ENCODE measurements at places on chromosomes 6 and 20.
A peak's percentile ranks its signal among the peaks of the same experiment; 100 is the strongest.

- DNase-seq = no peak
These were observed 36.2 kb upstream of the THEMIS start for GRCh38 chr6:127937102-127937501.

DNA sequence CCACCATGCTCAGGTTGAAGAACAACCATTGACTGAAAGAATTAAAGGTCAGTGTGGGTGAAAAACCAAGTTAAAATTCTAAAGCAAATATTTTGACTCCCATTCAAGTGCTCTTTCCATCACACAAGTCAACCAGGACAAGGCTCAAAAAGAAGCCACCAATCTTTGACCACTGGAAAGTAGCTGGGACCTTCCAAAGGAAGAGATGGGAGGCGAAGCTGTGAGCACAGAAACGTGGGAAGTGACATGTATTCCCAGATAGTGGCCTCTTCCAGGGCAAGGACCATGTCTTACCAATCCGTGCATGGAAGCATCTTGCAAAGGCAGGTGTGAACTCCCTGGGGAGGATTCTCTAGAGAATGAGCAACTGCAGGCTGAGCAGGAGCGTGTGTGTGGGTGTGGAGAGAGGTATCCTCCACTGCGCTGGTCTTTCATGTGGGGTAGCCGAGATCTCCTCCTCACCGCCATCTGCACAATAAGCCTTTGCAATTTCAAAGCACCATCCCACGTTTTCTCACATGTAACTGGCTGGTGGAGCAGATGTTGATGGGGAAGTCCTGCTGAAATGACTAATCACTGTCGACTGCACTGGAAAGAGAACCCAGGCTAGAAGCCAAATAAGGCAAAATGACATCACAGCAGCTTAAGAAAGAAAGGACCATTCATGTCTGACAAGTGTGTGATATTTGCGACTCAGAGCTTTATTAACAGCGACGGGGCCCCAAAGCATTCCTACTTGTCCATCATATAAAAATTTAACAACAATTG, 189.4 kb upstream of the RREB1 start:
- DNase-seq = no peak

DNA sequence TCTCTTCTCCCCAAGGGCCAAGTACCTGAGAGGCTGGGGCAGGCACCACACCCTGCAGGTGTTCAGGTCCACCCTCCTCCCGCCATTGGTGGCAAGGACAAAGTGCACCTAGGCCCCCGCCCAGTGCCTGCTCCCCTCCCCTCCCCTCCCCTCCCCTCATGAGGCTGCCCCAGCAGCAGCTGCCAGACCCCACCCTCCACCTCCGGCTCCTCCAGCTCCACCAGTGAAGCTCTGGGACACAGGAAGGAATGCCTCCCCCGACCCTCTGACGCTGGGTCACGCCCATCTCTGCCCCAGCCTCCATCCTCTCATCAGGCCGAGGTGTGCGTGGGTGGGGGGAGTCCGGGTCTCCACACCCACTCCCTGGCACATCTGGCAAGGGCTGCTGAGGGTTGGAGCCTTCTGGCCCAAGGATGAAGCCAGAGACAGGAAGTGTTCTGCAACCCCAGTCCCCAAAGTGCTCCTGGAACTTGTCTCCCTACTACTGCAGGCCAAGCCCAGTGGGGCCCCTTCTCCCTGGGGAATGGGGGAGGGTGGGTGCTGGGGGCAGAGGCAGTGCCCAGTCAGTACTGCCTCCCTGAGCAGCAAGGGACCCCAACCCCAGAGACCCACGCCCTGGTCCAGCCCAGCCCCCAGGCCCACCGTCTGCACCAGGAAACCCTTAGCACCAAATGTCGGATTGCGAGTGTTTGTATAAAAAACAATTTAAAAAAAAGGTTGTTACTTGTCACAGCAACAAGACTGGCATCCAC, 1.6 kb upstream of the UCKL1 start:
- DNase-seq = peak; percentile 49

DNA sequence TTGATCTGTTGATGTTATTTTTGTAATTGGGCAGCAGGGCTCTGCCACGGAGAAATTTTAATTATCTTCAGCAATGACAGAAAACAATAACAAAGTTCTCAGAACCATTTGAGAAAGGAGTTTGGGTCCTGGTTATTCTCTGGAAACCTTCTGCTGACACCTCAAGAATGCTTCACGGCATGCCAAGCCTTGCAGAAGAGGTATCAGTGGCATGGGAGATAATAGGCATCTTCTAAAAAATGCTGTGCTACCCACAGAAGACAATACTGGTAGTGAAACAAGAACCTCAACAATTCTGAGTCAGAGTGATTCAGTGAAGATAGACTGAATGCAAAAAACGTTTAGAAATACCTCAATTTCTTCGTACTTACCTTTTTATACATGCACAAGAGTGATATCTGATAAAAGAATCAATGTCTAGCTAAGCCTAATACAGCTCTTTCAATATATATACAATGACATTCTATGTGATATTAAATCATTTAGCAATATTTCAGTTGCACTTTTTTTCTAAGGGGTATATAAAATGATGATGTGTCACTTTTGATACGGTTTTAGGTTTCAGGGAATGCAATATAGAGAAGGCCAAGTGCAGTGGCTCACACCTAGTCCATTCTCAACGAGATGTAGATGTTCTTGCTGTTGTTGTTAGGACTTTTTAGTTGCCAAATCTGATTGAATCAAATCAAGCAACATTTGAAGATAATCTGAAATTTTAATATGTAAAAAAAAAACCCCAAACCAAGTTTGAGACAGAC, 110.4 kb upstream of the COL21A1 start:
- DNase-seq = no peak

DNA sequence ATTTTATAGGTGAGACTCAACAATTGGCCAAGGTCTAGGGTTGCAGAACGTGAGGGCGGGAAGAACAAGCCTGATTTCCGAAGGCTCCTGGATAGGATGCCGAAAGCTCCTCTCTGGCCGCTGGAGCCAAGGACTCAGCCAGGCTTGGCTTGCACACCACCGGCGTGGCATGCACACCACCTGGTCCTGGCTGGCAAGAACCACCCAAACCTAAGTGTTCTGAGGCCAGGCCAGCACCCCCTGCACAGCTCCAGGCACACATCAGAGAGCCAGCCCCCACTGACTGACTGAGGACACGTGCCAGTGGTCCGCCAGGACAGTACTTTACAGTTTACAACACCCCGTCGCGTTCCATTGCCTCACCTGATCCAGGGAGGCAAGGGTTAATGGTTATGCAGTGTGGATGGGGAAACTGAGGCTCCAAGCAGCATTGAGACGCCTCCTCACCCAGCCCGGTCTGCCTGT, 414 bp downstream of the TGM2 start:
- no peak for DNase-seq

GRCh38 chr6:43355862-43356590, 13.4 kb downstream of the ZNF318 start:
- DNase-seq = peak; percentile 27

DNA sequence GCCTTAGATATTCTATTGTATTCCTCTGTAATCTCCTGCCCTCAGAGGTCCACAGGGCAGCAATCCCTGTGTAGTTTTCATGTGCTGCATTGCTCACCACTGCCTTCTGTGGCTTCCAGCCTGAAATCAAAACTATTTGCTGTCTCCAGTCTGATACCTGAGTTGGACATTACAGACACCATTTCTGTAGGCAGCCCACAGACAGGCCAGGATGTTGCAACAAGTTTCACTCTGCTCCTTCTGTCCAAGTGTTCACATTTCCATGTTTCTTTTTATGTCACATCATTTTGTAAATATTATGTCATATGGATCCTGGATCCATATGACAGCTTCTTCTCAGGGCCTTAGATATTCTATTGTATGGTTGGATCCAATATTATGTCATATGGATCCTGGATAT, 21.7 kb downstream of the ECI2 start:
- DNase-seq = no peak

DNA sequence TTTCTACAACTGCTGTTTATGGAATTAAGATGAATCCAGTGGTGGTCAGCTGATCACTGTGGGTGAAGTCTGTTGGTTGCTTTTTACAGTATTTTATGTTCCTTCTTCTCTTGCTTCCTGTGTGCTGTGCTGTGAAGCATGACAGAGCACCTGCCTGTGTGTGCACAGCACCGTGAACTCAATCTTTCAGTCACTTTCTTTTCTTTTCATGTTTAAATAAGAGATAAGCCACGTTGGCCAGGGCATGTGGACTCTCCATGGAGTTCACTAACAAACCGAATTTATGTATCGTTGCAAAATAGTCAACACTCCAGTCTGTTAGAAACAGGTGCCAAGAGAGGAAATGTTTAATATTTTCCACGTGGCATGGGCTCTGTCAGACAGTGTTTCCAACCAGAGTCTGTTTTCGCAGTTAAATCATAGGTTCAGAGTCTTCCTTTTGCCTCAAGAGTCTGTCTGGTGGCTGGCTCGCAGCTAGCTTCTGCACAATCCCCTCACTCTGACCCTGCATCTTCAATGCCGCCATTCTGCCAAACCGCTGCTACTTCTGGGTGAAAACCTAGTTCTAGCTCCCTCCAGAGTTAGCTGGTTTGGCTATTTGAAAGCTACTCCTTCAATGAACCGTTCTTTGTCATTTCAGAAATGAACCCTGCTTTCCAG, 73.2 kb downstream of the QRSL1 start:
- peak; percentile 99 for DNase-seq

- DNase-seq = no peak
These were observed 17.0 kb upstream of the STX16 start for GRCh38 chr20:58634059-58634458.

- DNase-seq = no peak
These were observed 326.6 kb upstream of the RNF24 start for GRCh38 chr20:4341804-4342485.

DNA sequence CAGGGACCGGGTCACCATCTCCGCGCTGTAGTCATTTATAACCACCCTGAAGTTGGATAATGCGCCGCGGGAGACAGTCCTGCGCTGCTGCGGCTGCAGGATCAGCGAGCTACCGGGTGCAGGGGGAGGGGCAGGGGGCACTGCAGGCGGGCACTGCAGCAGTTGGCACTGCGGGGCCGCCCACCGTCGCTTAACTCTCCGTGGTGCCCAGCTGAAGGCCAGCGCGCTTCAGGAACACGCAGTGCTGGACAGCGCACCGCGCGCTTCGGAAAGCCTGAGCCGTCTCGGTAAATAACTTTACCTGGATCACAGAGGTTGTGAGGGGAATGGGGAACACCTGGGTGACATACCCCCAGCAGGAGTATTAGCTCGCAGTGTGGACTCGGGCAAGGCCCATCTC, 12.4 kb upstream of the LRFN2 start:
- no peak for DNase-seq

DNA sequence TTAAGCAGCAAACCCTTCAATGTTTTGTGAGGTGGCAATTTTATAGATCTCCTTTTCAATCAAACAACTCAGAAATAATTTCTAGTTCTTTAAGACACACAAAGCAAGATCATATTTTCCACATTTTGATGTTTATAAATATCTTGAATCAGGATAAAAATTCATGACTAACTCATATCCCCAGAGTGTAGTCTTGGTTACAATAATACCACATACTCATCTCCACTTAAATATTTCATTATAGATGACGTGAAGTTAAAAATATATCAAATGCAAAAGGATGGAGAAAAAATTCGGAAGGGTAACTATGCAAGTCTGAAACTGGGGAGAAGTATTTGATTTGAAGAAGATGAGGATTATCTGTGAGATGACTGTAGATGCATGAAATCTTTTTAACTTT, 59.8 kb upstream of the HIVEP1 start:
- DNase-seq = no peak

GRCh38 chr6:5125152-5126006, 40.2 kb downstream of the PPP1R3G start:
- no peak for DNase-seq

- DNase-seq = no peak
These were observed 475.0 kb upstream of the SULF2 start for GRCh38 chr20:48260129-48260756.

DNA sequence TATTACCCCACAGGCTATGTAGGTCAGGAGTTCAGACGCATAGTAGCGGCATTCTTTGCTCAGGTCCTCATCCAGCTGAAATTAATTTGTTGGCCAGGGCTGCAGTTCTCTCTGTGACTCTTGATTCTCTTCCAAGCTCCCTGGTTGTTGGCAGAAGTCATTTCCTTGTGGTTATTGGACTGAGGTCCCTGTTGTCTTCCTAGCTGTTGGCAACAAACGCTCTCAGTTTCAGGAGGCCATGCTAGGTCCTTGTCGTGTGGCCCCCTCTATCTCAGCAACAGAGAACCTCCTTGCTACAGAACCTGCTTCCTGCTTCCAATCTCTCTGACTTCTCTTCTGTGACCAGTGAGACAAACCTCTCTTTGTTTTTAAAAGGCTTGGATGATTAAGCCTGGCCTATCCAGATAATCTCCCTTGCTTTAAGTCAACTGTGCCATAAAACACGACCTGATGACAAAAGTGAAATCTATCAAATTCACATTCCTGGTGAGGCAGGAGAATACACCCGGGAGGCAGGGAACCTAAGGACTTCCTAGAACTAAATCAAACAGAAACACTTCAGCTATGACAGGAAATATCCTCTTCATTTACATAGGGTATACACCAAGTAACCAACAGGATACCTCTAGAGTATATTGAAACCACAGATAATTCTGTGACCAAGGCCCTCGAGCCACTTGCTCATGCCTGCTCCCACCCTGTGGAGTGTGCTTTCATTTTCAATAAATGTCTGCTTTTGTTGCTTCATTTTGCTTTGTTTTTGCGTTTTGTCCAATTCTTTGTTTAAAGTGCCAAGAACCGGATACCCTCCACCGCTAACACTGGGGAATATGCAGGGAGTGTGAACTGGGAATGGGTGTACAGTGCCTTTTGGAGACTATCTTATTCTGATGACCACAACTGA, 196.0 kb downstream of the BTBD3 start:
- DNase-seq = no peak

DNA sequence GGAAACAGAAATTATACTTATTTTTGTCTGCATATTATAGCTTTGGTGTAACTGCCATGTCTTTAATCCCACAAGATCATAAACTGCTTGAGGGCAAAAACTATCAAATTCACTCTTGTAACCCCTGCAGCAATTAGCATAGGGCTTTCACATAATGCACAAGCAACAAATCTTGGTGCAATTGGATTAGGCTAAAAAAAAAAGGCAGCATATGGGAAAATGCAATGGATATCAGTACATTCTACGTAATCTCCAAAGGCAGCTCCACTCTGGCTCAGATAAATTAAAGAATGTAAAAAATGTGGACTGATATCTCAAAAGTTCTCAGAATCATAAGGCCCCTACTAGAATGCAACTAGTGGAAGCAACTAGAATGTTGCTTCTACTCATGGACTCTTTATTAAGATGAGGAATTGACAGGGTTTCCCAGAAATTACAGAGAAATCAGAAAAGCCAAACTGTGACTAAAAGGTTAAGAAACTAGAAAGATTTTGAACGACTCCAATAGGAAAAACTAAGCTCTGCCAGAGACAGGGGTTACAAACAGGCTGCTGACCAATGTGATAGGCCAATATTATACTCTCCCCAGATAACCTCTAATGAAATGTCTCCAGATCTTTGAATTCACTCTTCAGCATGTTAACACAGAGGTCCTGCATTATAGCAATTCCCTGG, 55.0 kb downstream of the FILIP1 start:
- DNase-seq = no peak

- DNase-seq = no peak
These were observed 8.8 kb downstream of the BIRC7 start for GRCh38 chr20:63244468-63244867.

Data from OCI-LY7 (cell line).